Stimulated activated CD4-positive, alpha-beta T cell treated with anti-CD3 and anti-CD28 coated beads, Interleukin-12 subunit alpha, Interleukin-12 subunit beta, amount 100 ng/mL, for 48 hours (primary cell): ENCODE measurements at places on chromosomes 3 and 15.
A peak's percentile ranks its signal among the peaks of the same experiment; 100 is the strongest.

DNA sequence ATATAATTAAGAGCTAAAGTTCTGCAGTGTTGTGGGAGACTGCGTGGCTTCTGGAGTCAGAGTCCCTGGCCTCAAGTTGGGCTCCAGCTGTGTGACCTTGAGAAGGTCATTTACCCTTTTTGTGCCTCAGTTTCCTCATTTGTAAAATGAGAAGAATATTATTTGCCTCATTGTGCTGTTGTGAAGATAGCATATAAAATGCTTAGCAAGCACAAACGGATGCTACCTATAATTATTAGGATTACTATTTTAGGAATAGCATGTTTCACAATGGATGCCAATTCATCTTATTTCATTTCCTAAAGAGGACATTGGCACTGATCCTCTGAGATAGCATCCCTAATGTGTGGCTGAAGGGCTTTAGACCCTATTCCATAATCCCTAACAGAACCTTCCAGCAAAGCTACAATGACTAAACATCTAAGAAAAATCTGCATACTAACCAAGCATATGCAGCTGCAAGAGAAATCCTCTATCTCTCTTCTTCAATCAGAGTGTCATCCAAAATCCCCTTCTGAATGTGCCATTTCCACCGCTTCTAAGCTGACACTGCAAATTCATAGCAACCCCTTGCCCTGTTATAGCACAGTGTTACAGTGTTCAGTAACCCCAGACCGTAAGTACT is 148.3 kb downstream of the RBMS3 start:
- DNase-seq = no peak

DNA sequence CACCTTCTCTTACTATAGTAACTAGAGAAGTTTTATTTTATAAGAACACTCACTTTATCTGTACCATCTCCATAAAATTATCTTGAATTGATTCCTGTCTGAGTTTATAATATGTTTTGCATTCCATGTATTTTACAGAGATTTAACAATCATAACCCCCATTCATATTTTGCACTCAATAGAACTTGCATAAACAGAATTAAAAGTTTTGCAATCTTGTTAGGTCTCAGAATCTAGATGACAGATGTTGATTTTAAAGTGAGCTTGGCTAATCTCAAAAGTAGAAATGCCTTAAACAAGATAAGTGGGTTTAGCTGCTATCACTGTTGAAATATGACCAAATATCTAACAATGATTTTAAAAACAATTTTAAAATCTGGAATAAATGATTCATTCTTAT is 107.9 kb upstream of the EPHA6 start:
- no peak for DNase-seq

GRCh38 chr15:76576523-76577279 is 240.1 kb downstream of the ISL2 start:
- DNase-seq = no peak

DNA sequence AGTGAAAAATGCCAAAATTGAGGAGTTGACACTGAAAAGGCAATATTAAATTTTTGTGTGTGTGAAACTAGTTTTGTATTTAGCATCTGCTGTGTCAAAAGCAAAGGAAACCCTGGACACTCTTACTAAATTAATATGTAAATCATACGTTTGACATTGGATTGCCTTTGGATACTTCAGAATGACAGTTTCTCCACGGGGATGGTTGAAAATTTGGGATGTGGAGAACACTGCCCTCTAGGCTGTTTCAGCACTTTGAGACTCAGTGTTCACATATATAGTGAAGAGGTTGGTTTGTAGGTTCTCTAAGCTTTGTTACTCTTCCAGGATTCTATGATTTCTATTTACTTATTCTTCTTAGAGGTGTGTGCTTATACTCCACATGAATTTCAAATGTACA is 3.0 kb downstream of the ROBO2 start:
- no peak for DNase-seq

DNA sequence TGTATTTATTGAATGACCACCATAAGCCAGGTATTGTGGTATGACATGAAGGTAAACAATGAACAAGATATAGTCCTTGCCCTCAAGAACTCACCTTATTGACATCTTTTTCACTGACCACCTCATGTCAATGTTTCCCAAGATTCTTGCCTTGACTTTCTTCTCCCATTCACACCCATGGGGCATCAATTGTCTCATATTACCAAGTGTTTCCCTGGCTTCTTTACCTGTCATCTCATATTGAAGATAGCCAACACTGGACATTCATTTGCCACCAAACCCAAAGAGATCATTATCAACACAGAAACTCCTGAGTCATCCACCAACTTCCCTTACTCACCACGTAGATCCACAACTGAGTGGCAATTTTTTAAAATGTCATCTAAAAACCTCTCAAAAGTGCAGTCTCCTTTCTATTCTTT is 2.2 kb downstream of the EFHB start:
- DNase-seq = peak; percentile 27

- no peak for DNase-seq
Measured at GRCh38 chr3:11339541-11339940, 67.3 kb downstream of the ATG7 start.

GRCh38 chr3:95088464-95088863 is 1025.6 kb downstream of the NSUN3 start:
- DNase-seq = no peak

DNA sequence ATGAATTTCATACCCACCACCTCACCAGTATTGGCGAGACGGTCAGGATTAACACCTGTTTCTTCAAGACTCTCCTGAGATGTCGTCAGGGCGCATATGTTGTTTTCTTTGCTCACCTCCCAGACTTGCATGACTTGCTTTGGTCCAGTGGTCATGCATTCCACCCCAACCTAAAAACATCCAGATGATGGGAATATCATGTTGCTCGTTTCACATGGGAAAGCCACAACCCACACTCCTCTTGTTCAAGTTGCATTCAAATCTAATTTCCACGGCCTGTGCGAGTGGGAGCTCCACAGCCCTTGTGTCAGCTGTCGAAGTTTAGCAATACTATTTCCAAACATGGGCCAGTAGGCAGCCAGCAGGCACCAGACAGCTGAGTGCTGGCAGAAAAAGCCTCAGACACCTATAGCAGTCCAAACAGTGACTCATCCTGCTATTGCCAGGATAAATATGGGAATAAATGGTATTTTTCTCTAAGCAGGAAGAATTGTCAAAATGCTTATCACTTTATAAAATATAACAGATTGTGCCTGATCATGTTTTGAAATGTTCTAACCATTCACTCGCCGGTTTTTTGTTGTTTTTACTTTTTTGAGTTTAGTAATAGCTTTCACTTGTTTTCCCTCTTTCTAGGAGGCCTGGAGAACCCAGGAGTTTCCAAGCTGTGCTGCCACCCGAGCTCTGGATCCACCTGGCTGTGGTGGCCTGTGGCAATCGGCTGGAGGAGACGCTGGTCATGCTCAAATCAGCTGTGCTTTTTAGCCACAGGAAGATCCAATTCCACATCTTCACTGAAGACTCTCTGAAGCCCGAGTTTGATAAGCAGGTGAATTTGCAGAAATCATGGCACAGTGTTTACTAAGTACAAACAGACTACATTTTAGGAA is 20.1 kb downstream of the GXYLT2 start:
- no peak for DNase-seq

- DNase-seq = no peak
Measured at GRCh38 chr15:34943711-34944110, 25.8 kb downstream of the AQR start.

DNA sequence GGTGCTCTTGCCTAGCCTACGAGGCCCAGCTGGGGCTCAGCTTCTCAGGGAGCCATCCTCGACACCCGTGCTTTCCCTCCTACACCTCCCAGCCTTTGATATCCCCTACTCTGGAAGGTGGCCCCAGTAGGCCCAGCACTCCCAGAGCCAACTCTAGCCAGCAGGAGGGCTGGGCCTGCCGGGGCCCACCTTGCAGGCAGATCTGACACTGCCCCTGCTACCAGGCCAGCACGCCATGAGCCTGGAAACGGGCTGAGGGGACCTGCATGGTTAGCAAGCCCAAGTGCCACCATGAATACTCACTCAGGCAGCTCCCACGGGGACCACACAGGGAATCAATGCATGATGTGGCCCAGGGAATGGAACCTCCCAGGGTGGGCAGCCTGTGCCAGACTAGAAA is 123.7 kb downstream of the SMAD6 start:
- no peak for DNase-seq

GRCh38 chr3:187016639-187017345 is 86.5 kb downstream of the ST6GAL1 start:
- DNase-seq = no peak

DNA sequence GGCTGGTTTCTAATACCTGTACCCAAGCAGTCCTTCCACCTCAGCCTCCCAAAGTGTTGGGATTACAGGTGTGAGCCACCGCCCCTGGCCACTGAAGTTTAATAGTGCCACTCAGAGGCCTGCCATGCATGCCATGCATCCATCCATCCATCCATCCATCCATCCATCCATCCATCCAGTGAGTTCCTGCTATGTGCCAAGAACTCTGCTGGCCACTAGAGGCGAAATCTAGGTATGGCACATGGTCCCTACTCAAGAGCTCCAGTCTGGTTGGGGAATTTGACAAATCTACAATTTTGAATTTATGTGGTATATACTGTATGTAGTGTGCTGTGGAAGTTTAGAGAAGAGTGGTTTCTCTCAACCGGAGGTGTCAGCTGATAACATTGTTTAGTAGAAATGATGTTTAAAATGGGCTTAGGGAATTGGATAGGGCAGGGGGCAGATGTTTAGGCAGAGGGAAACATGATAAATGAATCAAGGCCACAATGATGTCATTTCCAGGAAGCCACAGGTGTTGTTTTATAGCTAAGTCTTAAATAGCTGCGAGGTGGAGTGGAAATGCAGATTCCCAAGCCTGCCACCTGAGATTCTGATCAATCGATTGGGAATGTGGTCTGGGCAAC is 384.4 kb upstream of the C2CD4B start:
- peak; percentile 4 for DNase-seq

- no peak for DNase-seq
Measured at GRCh38 chr15:31358957-31359701, 32.5 kb downstream of the KLF13 start.

DNA sequence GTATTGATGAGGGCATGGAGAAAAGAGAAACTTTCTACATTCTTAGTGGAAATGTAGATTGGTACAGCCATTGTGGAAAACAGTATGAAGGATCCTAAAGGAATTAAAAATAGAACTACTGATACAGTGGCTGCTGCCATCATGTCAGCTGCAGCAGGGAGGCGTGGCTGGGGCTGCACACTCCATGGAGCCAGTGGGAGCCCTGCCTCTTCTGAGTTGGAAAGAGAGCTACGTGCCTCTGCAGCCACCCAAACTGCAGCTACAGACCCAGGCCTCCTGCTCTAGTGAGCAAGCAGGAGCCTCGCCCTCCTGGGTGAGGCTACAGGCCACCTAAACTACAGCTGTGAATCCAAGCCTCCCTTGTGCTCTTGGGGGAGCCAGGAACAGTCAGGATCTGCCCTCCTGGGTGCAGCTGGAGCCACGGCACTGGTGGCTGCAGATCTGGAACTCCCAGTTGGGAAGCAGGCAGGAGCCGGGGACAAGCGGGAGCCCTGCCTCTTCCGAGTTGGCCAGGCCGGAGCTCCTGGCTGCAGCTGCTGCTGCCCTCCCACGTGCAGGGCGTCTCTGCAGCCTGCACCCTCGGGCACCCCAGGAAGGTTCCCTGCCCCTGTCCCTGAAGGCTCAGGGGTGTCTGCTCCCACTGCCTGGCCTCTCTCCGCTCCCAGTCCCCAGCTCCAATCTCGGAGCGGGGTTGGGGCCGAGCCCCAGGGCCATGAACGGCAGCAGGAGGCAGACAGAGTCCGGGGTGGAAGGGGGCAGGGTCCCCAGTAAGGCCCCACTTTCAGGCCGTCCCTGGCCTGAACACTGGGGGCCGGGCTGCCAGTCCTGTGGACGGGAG is 64.5 kb downstream of the THBS1 start:
- no peak for DNase-seq

GRCh38 chr3:116809208-116809607 is 99.6 kb downstream of the TUSC7 start:
- no peak for DNase-seq
